ENCODE measurements at places on chromosomes 12 and 14.
A peak's percentile ranks its signal among the peaks of the same experiment; 100 is the strongest.

DNA sequence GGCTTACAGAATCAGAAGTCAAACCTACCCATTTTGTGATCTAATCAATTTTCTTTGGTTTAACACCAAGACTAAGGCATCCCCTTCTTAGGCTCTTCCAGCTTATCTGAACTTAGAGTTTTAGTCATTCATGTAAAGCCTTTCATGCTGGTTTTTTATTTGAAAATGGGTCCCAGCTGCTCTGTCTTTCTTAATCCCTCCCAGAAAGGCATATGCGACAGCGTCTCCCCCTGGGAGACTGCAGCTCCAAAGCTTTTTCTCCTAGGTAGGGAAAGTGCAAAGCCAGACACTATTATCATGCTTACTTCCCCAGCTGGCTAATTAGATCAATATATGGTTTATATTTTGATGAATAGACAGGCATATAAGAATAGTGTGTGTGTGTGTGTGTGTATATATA lies 96.6 kb upstream of the E2F7 start:
- no peak for DNase-seq

DNA sequence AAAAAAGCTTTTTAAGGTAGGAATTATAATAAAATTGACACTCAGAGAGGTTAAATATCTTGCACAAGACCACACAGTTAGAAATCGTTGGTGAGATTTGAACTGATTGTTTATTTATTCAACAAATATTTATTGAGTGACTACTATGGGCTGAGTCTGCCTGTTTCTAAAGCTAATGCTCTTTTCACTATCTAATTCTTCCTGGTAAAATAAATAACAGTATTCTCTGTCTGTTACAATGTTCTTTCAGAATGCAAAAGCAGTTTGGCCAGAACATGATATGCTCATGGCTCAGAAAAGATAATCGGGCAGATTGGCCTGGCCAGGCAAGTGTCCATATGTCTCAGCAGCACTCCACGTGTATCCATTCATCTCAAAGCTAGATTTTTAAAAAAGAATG lies 82.0 kb downstream of the BTG1 start:
- DNase-seq: no peak

DNA sequence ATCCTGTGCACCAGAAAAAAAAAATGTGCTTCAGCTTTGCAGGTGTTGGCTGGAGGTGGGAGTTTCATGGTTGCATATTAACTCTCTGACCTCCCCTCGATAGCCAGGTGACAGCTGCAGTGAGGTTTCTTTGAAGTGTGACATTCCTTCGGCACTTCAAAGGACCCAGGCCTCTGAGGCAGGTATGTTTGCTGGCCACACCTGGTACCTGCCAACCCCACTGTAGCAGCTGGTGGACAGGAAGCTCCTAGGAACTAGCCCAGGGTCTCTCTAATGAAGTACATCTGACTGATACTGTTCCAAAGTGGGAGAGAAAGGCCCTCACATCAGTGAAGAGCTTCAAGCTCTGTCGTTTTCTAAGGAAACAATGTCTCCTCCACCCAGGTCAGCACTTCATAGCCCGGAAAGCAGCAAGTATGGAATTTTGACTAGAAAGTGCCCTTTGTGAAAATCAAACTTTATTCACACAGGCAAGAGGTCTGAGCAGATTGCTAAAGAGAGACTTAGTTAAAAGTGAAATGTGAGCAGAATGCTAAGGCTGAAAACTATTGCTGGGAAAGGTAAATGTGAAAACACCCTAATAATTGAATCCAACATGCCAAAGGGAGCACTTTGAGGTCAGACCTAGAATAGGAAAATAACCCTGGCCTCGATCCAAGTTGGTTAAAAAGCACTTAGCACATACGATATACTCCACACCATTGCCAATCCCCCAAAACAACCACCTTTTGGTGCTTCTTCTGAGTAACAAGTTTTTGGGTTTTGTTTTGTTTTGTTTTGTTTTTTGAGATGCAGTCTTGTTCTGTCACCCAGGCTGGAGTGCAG lies 71.3 kb downstream of the PHLDA1 start:
- peak; percentile 80 for DNase-seq

DNA sequence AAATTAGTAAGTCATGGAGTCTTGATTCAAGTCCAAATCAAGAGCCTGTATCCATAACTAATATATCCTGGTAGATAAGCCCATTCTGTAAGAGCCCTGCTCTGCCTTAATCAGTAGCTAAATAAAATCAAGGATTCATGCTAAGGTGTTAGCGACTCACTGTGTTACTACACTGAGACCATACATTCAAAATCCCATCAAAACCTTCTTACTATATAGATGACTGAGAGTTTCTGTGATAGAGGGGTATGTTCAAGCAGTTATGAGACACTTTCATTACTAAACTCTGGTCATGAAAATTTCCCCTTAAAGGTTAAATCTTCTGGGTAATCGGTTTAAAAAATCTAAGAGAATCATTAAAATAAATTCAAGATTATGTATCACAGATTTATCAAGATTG lies 78.5 kb downstream of the MDGA2 start:
- no peak for DNase-seq

GRCh38 chr12:1496162-1496900 lies 98.0 kb downstream of the FBXL14 start:
- no peak for DNase-seq

DNA sequence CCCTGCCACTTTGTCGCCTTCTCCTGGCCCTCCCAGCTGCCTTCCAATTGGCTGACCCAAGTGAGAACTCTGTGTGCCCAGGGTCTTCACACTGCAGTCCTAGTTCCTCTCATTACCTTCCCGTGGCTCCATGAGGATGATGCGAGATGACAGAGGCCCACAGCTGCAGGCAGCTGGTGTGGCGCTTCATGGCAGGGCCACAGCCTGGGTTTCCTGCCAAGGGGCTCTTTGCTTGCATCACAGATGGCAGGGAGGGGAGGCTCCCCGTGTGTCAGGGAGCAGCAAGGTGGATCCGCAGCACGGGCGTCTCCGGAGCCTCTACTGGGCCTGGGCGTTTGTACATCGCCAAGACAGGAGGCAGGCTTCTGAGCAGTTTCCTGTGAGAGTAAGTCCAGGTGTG lies 28.9 kb downstream of the DEGS2 start:
- no peak for DNase-seq

DNA sequence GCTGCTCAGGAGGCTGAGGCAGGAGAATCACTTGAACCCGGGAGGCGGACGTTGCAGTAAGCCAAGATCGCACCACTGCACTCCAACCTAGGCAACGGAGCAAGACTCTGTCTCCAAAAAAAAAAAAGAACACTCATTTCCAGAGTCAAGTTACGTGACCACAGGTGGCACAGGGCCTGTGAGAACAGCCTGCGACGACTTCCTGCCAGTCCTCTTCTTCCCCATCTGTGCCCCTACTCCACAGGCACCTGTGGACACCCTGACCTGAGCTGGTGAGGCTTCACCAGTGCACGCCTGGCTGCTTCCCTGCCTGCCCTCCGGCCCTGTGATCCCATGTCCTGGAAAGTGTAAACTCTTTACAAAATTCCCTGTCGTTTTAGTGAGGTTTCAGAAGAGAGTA lies 77.7 kb downstream of the PPP2R5C start:
- DNase-seq: peak; percentile 43

DNA sequence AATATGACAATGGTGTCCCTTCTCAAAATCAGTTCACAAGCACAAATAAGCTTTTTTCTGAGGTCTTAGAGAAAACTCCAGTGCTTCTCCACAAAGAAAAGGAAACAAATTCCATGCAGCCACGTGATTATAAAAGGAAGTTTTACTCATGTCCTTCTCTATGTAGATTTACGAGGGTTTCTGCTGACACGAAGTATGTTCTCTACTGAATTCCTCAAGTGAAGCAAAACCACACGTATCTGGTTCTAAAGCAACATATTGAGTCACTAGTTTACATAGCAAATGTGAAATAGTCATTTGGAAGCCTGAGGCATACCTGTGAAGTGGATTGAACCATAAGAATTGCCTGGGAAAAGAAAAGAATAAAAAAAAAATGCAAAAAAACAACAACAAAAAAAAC lies 31.9 kb downstream of the BMP4 start:
- peak; percentile 95 for DNase-seq

GRCh38 chr14:50020184-50020583 lies 96.2 kb downstream of the VCPKMT start:
- DNase-seq: no peak

- DNase-seq: no peak
These were observed 890 bp downstream of the AVPR1A start for GRCh38 chr12:63149909-63150712.

- DNase-seq: peak; percentile 6
These were observed 468.3 kb downstream of the AACS start for GRCh38 chr12:125533434-125534029.

DNA sequence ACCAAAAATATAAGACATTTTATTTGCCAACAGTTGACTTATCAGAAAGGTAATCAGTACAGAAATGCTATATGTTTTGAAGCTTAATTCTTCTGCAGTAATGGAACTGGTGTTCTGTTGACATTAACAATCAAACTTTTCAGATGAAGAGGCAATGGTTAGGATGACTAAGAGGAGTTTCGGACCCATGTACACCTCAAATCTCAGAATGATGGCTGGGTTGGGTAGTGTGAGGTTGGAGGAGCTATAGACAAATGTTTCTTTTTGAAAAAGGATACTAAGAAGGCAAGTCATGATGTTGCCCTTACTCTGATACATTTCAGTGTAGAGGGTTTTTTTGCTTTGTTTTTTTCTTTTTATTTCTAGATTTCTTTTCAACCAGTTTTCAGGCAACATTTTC lies 66.9 kb downstream of the KNTC1 start:
- no peak for DNase-seq

- no peak for DNase-seq
These were observed 127.1 kb upstream of the BMP4 start for GRCh38 chr14:54083549-54084239.

DNA sequence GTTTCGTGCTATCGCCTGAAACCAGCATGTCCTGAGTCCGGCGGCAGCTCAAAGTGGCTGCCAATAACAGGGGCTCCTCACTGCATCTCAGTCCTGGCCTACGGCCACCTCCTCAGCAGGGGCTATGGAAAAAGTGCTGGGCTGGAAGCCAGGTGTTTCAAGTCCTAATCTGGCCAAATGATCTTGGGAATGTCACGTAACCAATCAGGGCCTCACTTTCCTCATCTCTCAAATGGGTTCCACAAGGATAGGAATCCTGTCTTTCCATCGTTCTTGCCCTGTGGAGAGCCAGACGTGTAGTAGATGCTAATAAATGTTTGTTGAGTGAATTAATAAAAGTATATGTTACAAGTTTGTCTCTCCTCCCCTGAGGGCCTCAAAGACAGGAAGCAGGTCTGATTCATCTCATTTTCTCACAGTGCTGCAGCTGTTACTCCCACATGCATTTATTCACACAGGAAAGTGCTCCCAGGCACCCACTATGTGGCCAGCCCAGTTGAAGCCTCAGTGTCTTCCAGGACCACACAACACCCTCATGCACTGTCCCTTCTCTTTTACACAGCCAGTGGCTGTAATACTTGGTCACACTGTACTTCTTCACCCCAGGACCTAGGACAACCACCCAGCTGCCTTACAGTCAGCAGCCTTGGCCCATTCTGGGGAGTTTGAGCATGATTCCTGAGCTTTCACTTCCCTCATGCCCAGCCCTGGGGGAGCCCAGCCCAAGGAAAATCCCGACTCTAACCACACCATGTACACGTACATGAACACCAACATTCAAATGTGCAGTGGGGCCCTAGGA lies 5.0 kb downstream of the CMKLR1 start:
- DNase-seq: no peak

GRCh38 chr12:59401862-59402261 lies 194.0 kb upstream of the SLC16A7 start:
- no peak for DNase-seq

GRCh38 chr14:76687611-76688382 lies 73.5 kb upstream of the VASH1 start:
- peak; percentile 10 for DNase-seq

DNA sequence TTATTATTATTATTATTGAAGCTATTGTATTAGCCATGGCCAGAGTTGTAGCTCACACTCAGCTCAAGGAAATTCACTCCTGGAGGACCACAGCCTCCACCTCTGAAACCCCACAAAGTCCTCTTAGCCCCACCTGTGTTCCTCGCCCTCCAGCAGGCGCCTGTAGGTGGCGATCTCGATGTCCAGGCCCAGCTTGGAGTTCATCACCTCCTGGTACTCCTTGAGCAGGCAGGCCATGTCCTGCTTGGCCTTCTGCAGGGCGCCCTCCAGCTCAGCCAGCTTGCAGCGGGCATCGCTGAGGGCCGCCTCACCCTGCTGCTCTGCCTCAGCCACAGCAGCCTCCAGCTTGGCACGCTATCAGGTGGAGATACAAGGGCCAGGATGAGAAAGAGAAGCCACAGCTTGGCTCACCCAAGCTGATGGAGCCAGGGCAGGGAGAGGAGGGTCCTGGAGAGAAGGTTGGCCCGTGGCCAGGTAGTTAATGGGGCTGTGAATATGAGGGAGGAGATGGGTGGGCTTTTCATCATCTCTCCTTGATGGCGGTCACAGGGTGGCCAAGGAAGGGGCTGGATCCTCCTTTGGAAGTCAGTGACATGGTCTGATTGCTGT lies 5.1 kb downstream of the KRT85 start:
- no peak for DNase-seq

DNA sequence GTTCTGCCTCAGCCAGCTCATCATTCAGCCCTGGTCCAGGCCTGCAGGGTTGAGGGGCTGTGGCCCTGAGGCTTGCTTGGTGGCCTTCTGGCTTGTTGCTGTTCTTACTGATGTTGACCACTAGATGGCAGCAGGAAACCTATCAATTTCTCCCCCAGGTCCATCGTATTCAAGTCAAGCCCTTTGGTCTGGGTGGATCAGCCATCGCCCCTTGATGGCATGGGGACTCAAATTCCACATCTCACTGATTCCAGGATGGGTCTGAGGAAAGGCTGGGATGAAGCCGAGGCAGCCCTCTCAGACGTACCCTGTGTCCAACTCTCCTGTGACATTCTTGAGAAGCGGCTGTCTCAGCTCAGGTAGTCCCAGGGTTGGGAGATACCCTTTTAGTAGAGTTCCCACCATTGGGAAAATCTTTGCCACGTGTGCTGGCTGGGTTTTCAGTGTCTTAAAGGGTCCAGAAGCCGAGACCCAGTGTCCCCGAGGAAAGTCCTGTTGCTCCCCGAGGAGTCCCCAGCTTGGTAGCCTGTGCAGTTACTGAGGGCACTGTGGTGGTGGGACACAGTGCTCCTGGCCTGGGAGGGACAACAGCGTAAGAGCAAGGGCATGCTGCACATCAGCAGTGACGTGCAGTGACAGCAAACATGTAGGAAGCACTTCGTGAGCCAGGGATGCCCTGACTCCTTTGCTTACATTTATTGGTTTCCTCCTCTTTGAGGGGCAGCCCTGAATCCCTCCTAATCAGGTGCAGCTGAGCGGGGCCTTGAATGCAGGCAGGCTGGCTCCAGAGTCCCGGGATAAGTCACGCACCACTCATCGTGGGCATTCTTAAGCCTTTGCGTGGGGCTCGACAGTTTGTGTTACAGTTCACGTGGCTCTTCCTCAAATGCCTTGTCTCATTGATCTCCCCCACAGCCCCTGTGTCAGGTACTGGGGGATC lies 58.6 kb downstream of the TSPAN9 start:
- peak; percentile 79 for DNase-seq

DNA sequence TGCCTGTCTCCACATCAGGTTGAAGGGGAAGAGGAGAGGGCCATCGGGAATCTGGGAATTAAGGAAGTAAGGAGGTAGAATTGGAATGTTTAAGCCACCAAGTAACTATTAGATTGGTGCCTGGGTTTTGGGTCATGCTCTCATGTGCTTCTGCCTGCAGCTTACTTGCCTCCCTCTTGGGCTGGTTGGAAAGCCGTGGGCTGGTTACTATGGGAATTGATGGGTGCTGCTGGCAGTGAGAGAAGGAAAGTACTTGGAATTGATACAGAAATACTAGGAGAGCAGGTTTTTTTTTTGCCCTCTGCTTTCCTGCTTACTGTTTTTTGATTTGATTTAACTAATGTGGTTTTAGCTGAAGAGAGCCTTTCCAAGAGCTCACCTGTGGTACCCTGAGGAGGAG lies 493.5 kb upstream of the RGS6 start:
- DNase-seq: no peak

All from kidney tubule cell (primary cell).